Urinary bladder (tissue), 4 donors: ENCODE measurements at places on chromosomes 13 and 19. TPM values are rescaled to one million over a fixed set of nuclear protein-coding genes. Genes with fewer than 3 reads are reported as not detected.

DNA sequence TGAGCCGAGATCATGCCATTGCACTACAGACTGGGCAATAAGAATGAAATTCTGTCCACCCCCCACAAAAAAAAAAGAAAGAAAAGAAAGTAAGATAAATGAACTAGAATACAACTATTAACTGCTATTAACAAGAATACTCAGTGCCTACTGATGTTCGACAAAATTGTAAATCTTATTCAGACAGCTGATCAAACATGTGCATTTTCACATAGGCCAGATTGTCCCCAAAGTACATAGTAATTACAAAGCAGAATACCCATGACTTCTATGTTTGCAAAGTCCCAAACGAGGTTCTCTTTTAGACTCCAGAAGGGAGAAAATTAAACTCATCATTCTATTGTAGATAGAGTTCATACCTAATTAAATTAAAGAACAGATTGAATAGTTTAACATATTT, 113.4 kb downstream of the UFM1 start:
- DNase-seq, result no peak

DNA sequence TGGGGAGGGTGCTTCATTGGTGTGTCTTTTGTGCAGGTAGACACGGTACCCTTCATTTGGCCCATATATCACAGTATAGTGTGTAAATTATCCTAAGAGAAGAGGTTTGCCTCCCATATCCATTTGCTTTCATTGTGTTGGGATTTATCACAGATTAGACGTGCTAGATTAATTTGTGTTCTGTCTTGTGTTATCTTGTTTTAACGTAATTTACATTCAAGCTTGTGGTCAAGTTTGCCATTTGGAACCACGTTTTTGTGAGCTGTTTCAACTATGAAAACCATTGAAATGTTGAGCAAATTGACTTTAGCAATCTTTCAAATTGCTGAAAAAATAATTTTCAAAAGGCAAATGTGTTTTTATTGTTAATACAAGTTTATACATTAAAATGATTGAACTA, 1826.5 kb downstream of the SLITRK5 start:
- DNase-seq, result no peak

- no peak for DNase-seq
These were observed 278.7 kb downstream of the PCDH9 start for GRCh38 chr13:66951426-66951825.

GRCh38 chr19:41428481-41428859, 1.3 kb upstream of the B3GNT8 start:
- DNase-seq, result no peak

DNA sequence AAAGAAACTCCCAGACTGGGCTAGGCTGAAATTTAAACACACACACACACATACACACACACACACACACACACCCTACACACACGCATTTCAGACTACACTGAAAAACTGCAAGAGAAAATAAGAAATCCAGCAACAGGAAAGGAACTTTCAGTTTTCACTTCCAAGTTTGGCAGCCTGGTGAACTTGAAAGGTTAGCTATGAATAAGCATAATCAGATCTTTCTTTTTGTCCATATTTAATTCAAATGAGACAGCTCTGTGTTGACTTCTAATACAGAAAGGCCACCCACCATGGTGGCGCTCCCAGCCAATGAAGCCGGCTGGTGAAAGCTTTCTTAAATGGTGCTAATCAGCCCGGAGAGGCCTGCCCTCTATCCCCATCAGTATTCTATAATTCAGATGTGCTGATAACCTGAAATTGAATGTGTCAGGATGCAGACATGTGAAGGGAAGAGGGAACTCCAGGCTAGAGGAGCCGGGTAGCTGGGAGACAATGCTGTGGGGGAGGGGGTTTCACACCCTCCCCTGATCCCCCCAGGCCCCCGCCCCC, 108.3 kb upstream of the ZNF536 start:
- no peak for DNase-seq

SMAD9 gene
- 10.8 TPM for polyA plus RNA-seq
